Smooth muscle cell of the coronary artery (primary cell): ENCODE measurements at places on chromosomes 1 and 21. TPM values are rescaled to one million over a fixed set of nuclear protein-coding genes. Genes with fewer than 3 reads are reported as not detected.

Gene SPRR2F
- not detected in 2 replicates for total RNA-seq

Gene KIF2C
- total RNA-seq = 1.8 and 10.5 TPM in 2 replicates

Gene GNG4
- total RNA-seq = under 0.01 and 0.59 TPM in 2 replicates

Gene RAP1GAP
- total RNA-seq = 0.12 and 0.23 TPM in 2 replicates

Gene RGSL1
- total RNA-seq = not detected in 2 replicates

Gene NCF2
- total RNA-seq = 0.68 TPM in 1 of 2 replicates, not detected in the other

Gene CFHR4
- not detected in 2 replicates for total RNA-seq

Gene PHACTR4
- 1.9 and 4.3 TPM in 2 replicates for total RNA-seq

Gene NCSTN
- 59.3 and 60.1 TPM in 2 replicates for total RNA-seq

Gene BMP8A
- 0.08 and 0.47 TPM in 2 replicates for total RNA-seq

Gene PLA2G2C
- total RNA-seq = not detected in 2 replicates

Gene SHISA4
- total RNA-seq = 9.1 and 13.5 TPM in 2 replicates
